ENCODE measurements at places on chromosomes 7 and 10. TPM values are rescaled to one million over a fixed set of nuclear protein-coding genes. Genes with fewer than 3 reads are reported as not detected.

GRCh38 chr7:36296284-36296683 lies 93.4 kb upstream of the ANLN start:
- no peak for DNase-seq

DNA sequence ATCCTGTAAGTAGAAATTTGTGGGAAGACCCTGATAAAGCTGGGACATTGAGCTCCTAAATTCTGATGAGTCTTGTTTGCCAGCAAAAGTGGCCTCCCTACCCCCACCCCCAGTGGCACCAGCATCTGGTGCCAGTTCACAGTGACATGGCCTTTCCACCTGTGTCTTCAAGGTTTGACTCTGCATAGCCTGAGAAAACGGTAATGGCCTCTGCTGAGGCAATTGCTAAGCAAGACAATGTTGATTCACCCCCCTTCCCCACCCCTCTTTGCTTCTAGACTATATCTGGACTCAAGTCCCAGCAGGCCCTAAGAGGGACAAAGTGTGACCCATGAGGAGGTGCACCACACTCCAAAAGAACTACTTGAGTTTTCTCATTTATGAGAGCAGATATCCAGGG lies 48.0 kb upstream of the PIK3CG start:
- no peak for DNase-seq

DNA sequence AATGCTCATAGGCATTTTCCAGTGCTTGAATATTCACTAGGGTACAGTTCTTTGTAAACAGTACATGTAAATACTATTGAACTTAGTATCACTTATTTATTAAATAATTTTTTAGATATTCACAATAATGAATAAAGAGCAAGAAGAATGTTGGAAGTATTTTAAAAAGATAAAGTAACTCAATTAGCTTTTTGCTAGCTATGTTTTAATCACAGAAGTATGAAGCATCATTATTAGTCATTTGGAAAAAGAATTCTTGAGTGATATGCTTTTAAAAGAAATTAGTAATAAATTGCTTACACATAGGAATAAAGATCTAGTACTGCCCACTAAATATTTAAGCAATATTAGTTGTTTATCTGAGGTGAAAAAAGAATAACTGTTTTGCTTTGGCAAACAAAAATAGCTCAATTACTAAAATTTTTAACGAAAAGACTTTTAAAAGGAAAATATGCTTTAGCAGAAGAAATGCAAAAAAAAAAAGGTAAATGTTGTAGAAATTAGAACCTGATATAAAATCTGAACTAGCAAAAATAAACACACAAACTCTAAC lies 66.5 kb downstream of the SGMS1 start:
- no peak for DNase-seq

GRCh38 chr7:135162382-135163001 lies 8.0 kb downstream of the CYREN start:
- no peak for DNase-seq

UBN2 gene
- 25.2 TPM for total RNA-seq

GRCh38 chr7:23175938-23176337 lies 5.9 kb upstream of the NUP42 start:
- no peak for DNase-seq

NAT16 gene
- not detected for total RNA-seq

GRCh38 chr10:76177936-76178335 lies 746.5 kb downstream of the LRMDA start:
- DNase-seq: no peak

ERVW-1 gene
- total RNA-seq: not detected

GIMAP5 gene
- 11.1 TPM for total RNA-seq

OR2A42 gene
- total RNA-seq: not detected

A1CF gene
- not detected for total RNA-seq

DNA sequence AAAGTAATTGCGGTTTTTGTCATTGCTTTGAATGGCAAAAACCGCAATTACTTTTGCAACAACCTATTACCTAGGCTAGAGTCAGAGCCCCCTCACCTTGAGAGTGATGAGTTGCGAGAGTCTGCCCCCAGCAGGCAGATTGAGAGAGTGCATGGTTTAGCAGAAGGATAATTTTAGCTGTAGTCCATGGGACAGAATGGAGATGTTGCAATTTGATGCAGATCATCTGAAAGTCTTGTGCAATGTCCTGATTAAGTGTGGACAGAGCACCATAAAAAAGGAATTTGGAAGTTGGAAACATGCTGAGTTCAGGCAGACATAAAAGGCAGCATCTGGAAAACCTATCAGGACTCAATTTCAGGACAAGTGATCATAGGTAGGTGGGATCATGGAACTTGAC lies 48.7 kb downstream of the GPR141 start:
- peak; percentile 12 for DNase-seq

HOXA3 gene
- total RNA-seq: 3.1 TPM

TUBAL3 gene
- total RNA-seq: not detected

DNA sequence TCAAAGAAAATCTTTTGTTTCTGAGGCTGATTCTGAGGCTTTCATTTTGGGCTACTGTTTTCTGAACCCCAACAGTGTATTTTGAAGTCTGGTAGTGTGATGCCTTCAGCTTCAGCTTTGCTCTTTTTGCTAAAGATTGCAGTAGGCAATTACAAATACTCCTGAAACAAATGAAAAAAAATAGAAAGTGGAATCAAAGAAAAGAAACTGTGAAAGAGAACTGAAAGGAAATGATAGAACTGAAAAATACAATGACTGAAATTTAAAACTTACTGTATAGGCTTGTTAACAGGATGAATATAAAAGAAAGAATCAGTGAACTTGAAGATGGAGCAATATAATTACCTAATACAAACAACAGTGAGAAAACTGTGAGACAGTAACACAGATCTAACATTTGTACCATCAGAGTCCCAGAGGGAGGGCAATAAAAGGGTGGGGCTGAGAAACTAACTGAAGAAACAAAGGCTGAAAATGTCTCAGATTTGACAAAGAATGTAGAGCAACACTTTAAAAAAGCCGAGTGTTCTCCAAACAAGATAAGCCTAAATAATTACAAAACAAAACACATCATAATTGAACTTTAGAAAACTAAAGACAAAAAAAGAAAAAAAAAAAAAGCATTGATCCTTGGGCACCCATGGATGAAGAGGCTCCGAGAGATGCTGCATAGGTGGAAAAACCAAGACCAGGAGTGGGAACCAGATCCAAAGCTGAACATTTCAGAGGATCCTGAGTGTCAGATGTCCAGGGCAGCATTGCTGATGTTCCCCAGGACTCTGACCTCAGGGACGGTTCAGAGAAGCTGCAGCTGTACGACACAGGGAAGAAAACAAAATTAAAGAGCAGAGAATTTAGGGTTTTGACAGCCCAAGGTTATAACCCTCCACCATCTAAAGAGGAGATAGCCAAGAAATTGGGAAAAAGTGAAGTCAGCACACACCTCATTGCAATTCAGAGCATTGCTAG lies 223.2 kb upstream of the IGFBP3 start:
- no peak for DNase-seq

DNA sequence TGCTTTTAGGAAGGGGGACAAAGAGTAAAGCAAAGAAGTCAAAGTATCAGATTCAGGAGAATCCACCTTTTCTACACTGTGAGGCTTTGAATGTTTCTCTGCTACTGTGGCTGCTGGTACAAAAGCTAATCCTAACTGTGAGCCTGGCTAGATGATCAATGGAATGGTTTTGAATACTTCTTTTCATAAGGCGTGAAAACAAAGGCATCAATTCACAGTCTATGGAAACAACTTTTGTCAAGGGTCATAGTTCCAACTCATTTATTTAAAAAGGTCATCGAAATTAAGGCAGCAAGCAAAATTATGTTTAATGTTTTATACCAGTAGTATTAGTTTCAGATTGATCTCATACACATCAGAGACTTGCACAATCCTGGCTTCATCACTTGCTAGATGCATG lies 118.1 kb downstream of the CTTNBP2 start:
- DNase-seq: no peak

FOXI2 gene
- total RNA-seq: 0.17 TPM

Measured in prostate gland (tissue), 2 donors.